Stimulated activated CD8-positive, alpha-beta memory T cell treated with anti-CD3 and anti-CD28 coated beads, Interleukin-7, amount 100 ng/mL, for 24 hours (primary cell): ENCODE measurements at places on chromosomes 5 and 9.

DNA sequence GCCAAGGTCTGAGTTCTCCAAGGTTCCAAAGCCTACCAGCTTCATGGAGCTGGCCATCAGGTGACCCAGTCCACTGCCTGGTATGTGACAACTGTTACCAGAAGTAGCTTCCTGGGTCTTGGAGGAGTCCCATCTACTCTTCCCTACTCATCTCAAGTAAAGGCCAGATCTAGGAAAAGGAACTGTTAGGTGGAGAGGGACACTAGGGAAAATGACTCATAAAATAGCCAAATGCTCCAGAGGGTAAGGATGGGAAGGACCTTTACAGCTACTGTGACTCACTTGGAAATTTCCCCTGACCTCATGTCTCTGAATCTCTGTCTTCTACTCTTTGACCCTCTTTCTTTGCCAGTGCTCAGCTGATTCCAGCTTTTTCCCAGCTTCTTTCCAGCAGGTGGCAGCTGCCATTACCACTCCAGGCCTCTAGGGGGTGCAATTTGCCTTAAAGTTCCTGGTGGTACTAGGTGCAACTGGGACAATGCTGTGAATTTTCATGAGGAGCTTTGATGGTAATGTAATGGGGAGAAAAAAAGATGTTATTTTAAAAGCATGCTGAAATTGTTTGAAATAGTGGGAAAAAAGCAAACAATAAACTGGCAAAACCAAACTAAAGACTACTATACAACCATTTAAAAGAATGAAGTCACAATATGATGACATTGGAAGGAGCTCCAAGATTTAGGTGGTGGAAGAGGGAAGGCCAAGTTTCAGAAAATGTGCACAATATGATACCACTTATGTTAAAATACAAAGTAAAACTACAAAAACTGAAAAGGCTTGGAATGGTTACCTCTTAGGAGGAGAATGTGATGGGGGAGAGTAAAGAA lies 27.1 kb upstream of the MYORG start:
- DNase-seq: peak; percentile 30

DNA sequence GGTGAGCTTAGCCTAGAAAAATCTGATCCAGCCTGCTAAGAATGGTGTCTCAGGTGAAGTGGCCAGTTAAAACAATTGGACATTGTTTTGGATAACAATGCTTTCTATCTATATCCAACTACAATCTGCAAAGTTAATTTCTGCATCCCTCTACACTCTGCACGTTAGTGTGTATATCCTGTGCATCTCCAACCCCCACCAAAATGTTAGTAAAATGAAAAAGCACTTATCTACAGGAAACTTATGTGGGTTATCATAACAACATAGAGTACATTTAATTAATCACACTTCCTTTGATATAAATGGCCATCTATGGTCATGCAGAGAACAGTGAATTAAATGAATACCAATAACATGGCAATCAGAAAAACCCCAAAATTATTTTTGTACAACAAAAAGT lies 158.7 kb downstream of the NFIB start:
- DNase-seq: no peak

- DNase-seq: no peak
Measured at GRCh38 chr9:16721972-16722371, 148.5 kb downstream of the BNC2 start.

- DNase-seq: no peak
Measured at GRCh38 chr9:87840134-87840533, 42.5 kb upstream of the SPATA31E1 start.

DNA sequence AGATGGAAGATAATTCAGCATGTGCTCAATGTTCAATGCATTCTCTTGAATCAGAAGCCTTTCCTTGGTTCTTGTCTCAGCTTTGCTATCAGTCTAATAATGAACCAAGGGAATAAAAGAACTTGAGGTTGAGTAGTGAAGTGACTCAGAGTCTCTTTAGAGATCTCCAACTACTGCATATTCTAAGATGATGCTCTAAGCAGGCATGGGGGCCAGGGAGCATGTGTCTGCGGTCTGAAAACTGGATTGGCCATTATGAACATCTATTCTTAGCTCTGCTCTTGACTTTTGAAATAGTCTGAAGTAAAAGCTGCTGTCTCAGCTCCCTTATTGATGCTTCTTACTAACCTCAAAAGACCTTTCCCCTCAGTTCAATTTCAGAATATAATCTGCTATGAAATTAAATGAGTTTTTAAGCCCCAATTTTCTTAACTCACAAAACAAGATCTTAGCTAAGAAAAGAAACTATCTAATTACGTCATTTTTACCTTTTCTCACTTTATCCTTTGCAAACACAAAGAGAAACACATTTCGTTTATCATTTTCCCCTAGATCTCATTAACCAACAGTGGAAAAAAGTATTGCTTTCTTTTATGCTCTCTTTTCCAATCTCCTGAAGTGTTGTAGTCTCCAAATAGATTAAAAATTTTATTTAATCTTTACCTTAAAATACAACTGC lies 44.8 kb downstream of the PLCXD3 start:
- DNase-seq: no peak

GRCh38 chr5:124297826-124298225 lies 448.6 kb downstream of the ZNF608 start:
- no peak for DNase-seq

GRCh38 chr5:19258686-19259085 lies 729.3 kb downstream of the CDH18 start:
- no peak for DNase-seq

- no peak for DNase-seq
Measured at GRCh38 chr9:15304632-15305031, 2.4 kb downstream of the TTC39B start.

GRCh38 chr9:134561427-134562145 lies 80.0 kb upstream of the COL5A1 start:
- no peak for DNase-seq

DNA sequence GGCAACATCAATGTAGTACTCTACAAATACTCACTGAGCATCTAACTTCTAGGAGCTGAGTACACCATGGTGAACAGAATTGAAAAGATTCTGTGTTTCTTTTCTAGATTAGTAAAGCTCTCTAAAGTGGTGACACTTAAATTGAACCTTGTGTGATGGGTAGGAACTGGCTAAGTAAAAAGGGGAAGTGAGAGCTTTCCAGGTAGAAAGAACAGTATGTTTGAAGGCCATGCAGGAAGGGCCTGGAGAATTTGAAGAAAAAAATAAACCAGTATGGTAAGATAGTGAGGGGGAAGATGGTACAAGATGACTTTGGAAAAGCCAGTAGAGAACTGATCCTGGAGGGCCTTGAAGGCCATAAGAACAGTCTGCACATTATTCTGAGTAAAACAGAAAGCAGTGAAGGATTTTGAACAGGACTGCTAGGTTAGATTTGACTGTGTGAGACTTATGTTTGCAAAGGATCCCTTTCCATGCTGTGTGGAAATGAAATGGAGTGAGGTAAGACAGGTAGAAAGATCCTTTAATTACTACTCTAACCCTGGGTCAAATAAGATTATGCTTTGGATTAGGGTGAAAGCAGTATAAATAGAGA lies 46.7 kb upstream of the UBQLN1 start:
- DNase-seq: no peak

GRCh38 chr5:73706963-73707362 lies 81.0 kb downstream of the ARHGEF28 start:
- no peak for DNase-seq

DNA sequence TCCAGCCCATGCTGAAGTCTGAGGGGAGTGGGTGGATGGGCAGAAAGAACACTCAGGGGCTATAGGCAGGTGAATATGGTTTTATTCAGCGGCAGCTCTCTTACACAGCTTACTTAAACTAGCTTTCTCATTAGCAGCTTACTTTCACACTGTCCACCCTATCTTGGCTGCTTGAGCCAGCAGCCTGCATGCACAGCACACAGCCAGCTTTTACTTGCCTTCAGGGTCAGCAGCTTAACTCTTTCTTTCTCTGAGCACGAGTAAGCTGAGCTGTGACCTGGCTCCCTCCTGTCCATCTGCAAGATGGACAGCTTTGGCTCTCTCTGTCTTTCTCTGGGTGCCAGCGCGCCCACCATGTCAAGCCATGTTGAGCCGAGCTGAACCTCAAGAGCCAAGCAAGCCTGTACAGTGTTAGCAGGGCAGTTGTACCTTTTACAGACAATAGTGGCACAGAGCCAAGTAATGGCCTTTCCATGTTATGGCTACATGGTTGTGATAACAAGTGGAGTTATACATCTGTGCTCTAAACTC lies 1054.9 kb downstream of the PTPRD start:
- no peak for DNase-seq

DNA sequence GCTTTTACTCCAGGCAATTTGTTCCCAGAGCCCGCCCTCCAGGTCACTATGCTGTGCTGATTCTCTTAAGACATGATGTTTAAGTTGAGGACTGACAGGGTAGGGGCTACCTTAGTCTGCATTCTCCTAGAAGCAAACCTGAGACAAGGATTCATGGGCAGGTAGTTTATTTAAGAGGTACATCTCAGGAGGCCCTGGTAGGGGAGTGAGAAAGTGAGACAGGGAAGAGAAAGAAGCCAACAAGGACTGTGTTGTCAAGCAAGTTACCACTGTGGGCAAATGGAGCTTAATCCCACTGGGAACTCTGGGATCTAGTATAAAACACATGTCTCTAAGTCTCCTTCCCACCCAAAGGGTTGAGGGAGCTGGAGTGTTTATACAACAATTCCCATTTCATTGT lies 43.6 kb upstream of the FSTL4 start:
- DNase-seq: no peak
